ENCODE measurements at places on chromosomes 4 and X.

- no peak for DNase-seq
These were observed 426 bp upstream of the XIAP start for GRCh38 chrX:123859409-123859845.

DNA sequence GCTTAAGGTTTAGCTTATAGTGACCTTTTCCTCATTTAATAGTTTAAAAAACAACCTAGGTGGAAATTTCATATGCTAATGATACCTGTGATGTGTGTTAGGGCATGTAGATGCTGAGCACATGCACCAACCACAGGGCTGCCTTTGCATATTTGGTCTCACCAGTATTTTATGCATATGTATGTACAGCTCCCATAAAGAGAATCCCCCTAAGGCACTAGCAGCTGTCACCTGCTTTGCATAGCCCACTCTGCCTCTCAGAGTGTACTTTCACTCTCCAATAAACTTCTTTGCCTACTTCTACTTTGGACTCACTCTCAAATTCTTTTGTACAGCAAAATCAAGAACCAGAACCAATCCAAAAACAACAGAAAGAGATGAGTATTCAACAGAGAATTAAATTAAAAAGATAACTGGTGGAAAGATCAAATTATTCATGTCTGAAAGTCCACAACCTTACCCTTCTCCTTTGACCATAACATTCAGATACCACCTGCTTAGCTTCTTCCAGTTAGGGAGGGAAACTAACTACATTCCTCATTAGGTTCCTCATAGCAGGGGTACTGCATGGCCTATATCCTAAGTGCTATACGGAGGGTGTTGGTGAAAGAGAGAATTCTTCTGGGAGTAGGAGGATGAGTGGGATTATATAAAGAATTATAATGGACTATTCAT, 250.5 kb downstream of the STPG2 start:
- no peak for DNase-seq

DNA sequence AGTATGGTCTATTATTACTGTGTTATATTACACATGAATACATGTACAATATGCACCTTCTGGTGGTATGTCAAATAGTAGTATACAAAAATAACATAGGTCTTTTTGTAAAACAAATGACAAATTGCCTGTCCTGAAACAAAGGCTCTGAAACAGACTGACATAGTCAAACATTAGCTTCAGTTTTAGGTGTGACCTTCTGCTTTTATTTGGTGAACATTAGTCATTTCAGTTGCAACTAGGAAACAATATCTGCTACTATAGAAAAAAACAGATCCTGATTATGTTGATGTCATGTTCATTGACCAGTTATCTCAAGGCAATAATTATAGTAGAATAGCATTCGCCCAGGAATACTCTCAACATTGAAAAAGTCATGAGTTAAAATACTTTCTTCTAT, 123.0 kb downstream of the CHRNA9 start:
- no peak for DNase-seq

GRCh38 chr4:121272526-121272925, 108.3 kb downstream of the QRFPR start:
- no peak for DNase-seq

- DNase-seq, result peak; percentile 71
These were observed 82.2 kb downstream of the MAML3 start for GRCh38 chr4:140071806-140072205.

- no peak for DNase-seq
These were observed 499 bp upstream of the NFXL1 start for GRCh38 chr4:47914926-47915237.

- DNase-seq, result no peak
These were observed 171.7 kb downstream of the PDGFRA start for GRCh38 chr4:54400802-54401201.

GRCh38 chr4:601612-602558, 23.5 kb upstream of the PDE6B start:
- DNase-seq, result no peak

DNA sequence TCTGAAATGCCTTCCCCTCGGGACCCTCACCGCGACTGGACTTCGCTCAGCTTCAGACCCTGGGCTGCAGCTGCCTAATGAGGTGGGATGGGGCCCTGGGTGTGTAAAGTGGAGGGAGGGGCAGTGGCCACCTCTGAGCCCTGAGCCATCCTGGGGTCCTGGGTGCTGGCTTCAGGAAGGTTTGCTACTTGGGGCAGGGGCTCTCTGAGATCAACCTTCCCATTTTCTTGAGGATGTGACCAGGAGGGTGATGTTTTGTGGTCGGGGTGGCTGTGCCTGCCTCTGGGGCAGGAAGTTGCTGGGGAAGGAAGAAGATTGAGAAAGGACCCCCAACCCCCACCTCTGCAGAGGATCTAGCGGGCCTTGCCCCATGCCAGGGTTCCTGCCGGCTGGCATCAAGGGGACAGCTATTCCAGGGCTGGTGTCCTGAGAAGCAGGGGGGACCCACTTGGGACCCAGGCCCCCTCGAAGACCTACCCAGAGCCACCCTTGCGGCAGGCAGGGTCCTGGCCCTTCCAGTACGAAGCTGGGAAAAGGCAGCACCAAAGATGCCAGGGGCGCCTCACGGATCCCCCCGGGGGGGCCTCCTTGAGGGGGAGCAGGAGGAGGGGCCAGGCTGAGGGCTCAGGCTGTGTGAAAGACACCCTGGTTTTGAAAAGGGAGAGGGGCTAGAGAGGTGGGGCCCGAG, 6.5 kb downstream of the SH3BP2 start:
- DNase-seq, result no peak

Measured in CMK (cell line).